Panc1 (cell line): ENCODE measurements at places on chromosomes 1 and 21. TPM values are rescaled to one million over a fixed set of nuclear protein-coding genes. Genes with fewer than 3 reads are reported as not detected.

RGS8 gene
- not detected for total RNA-seq

DESI2 gene
- 53.9 TPM for total RNA-seq

DPT gene
- not detected for total RNA-seq

CHIT1 gene
- total RNA-seq: not detected

FCRL1 gene
- total RNA-seq: not detected

TAL1 gene
- total RNA-seq: 0.05 TPM

DNA sequence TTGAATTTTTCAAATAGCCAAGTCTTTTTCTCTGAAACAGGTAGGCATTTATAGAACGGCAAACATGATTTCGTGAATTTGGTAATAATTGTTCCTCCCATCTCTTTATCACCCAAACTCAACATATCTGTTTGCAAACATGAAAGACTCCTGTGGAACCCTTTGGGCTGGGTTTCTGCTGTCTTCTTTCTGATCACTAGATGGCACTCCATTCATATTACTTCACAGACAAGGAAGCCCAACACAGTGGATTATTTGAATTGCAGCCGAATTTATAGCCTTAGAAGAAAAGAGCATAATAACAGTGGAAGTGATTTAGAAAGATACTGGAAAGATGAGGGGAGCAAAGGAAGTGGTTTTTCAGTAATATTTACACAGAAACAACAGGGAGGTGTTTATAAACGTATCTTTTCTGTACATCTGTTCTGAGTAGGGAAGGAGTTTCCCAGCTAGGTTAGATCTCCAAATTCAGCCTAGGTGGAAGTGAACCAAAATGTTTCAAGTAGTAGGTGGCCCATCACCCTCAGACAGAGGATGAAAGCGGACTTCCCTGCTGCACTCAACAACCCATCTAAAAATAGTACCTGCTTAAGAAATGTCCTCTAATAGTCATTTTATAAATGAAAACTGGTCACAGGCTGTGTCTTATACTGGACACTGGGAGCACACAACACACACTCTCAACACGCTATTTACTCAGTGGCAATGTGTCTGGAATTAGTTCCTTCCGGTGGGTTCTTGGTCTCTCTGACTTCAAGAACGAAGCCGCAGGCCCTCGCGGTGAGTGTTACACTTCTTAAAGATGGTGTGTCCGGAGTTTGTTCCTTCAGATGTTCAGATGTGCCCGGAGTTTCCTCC, 67.6 kb downstream of the MAP3K21 start:
- 0 out of 2 replicates have a peak, but pooled peaks cover 4% of the 10 kb centered on the region for H3K4me1 ChIP-seq
- H3K27me3 ChIP-seq: no peaks in the 10 kb centered on the region
- DNase-seq: peak; percentile 51
- H3K27ac ChIP-seq: no peak overlapping the region

DNA sequence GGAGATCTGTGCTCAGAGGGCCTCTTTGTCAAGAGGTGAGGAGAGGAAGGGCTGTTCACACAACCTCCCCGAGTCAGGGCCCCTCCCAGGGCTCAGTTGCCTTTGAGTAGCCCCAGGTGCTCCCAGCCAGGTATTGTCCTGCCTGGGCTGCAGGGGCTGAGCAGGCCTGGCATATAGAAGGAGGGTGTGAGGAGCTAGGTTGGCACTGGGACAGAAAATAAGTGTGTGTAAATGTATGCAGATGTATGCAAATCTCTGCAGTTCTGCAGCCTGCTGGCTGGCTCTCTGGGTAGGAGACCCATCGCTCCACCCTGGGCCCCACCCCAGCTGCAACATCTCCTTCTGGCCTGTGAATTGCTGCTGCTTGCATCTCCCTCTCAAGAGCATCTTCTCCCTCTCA, 52.4 kb downstream of the NAV1 start:
- no peaks in the 10 kb centered on the region for H3K27me3 ChIP-seq
- no peaks in the 10 kb centered on the region for H3K36me3 ChIP-seq
- H3K4me3 ChIP-seq: no peak overlapping the region
- no peak overlapping the region for H3K27ac ChIP-seq

GRCh38 chr1:1434131-1434823, 1.2 kb upstream of the VWA1 start:
- no peaks in the 10 kb centered on the region for H3K36me3 ChIP-seq
- no peaks in the 10 kb centered on the region for H3K27me3 ChIP-seq
- H3K27ac ChIP-seq: peak overlapping the region; percentile 99
- no peak for DNase-seq
- peak overlapping the region; percentile 45 for H3K4me3 ChIP-seq

- no peak overlapping the region for H3K4me3 ChIP-seq
- H3K36me3 ChIP-seq: no peaks in the 10 kb centered on the region
- H3K4me1 ChIP-seq: no peaks in the 10 kb centered on the region
- no peak overlapping the region for H3K27ac ChIP-seq
Observed at GRCh38 chr1:47865881-47866535, 131.2 kb downstream of the TRABD2B start.

- H3K4me3 ChIP-seq: no peak overlapping the region
- no peak for DNase-seq
- H3K27me3 ChIP-seq: no peaks in the 10 kb centered on the region
- H3K27ac ChIP-seq: no peak overlapping the region
Observed at GRCh38 chr1:185070051-185070450, 24.7 kb downstream of the RNF2 start.

DNA sequence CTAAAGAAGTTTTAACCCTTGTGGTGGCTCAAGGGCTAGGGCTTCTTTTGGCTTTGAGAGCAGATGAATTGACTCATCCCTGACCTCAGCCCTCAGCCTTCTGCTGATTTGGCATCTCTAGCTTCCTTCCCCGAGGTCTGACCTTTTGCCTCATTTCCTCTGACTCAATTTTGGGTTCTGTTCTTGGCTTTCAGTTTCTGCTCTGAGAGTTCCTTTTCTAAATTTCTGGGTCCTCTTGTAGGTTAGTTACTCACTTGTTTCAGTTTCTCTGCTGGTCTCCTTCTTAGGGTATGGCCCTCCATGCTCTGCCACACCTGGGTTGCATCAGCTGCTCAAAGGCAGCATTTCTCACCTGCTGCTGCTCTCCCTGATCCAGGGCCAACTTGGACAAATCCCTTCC, 19.4 kb downstream of the PDE4B start:
- DNase-seq: peak; percentile 12
- H3K27me3 ChIP-seq: no peaks in the 10 kb centered on the region
- no peaks in the 10 kb centered on the region for H3K4me1 ChIP-seq
- no peak overlapping the region for H3K27ac ChIP-seq

- H3K4me3 ChIP-seq: no peak overlapping the region
- no peaks in the 10 kb centered on the region for H3K27me3 ChIP-seq
- DNase-seq: peak; percentile 53
- no peaks in the 10 kb centered on the region for H3K4me1 ChIP-seq
- H3K27ac ChIP-seq: no peak overlapping the region
Observed at GRCh38 chr1:180080439-180080838, 74.2 kb upstream of the QSOX1 start.

GRCh38 chr1:47942240-47942629, 55.0 kb downstream of the TRABD2B start:
- DNase-seq: no peak
- no peak overlapping the region for H3K4me3 ChIP-seq
- 0 out of 2 replicates have a peak, but pooled peaks cover 3% of the 10 kb centered on the region for H3K27me3 ChIP-seq
- H3K36me3 ChIP-seq: no peaks in the 10 kb centered on the region
- H3K27ac ChIP-seq: no peak overlapping the region

GRCh38 chr1:208105756-208106155, 138.4 kb downstream of the PLXNA2 start:
- H3K4me1 ChIP-seq: no peaks in the 10 kb centered on the region
- no peaks in the 10 kb centered on the region for H3K36me3 ChIP-seq
- no peaks in the 10 kb centered on the region for H3K27me3 ChIP-seq

GRCh38 chr1:55155522-55155921, 59.6 kb downstream of the USP24 start:
- no peak for DNase-seq
- no peak overlapping the region for H3K27ac ChIP-seq
- no peaks in the 10 kb centered on the region for H3K27me3 ChIP-seq
- peaks cover 80% of the 10 kb centered on the region for H3K36me3 ChIP-seq

DNA sequence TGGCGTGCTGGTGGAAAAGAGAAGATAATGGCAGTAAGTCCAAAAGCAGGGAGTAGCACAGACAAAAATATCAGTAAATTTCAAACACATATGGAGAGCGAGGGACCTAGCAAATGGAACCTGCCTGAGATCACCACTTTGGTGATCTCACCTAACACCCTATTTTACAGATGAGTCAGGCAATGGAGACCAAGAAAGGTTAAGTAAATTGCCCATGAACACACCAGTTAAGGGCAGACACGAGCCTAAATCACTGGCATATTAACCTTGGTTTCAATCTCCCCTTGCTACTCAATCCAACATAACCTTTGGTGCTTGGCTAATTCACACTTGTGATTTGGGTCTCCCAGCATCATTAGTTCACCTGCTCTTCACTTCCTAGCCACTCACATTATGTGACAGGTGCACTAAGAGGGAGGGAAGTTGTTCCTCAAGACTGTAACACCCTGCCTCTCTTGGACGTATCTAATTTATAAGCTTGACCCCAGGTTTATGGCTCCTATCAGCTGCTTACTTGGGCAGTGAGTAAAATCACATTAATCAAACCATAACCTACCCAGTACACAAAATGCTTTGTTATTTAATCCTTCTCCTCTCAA, 11.5 kb downstream of the ZNF697 start:
- no peak for DNase-seq
- H3K27me3 ChIP-seq: no peaks in the 10 kb centered on the region
- H3K4me3 ChIP-seq: no peak overlapping the region
- no peak overlapping the region for H3K27ac ChIP-seq
- no peaks in the 10 kb centered on the region for H3K4me1 ChIP-seq
